ENCODE measurements at places on chromosomes 5 and 9. TPM values are rescaled to one million over a fixed set of nuclear protein-coding genes. Genes with fewer than 3 reads are reported as not detected.

The ENG gene
- total RNA-seq: 0.51 TPM

- no peak for DNase-seq
- H3K4me1 ChIP-seq: no peaks in the 10 kb centered on the region
- no peaks in the 10 kb centered on the region for H3K36me3 ChIP-seq
- no peak overlapping the region for H3K4me3 ChIP-seq
Observed at GRCh38 chr5:137834498-137835049, 33.1 kb upstream of the MYOT start.

The SPINK6 gene
- not detected for total RNA-seq

The FSTL4 gene
- total RNA-seq: not detected

The IRGM gene
- not detected for total RNA-seq

- H3K27me3 ChIP-seq: no peaks in the 10 kb centered on the region
- no peaks in the 10 kb centered on the region for H3K36me3 ChIP-seq
- no peak overlapping the region for H3K27ac ChIP-seq
- DNase-seq: no peak
- H3K4me1 ChIP-seq: no peaks in the 10 kb centered on the region
Observed at GRCh38 chr5:161273410-161273809, 273.1 kb downstream of the GABRB2 start.

The HARS1 gene
- 75.2 TPM for total RNA-seq

DNA sequence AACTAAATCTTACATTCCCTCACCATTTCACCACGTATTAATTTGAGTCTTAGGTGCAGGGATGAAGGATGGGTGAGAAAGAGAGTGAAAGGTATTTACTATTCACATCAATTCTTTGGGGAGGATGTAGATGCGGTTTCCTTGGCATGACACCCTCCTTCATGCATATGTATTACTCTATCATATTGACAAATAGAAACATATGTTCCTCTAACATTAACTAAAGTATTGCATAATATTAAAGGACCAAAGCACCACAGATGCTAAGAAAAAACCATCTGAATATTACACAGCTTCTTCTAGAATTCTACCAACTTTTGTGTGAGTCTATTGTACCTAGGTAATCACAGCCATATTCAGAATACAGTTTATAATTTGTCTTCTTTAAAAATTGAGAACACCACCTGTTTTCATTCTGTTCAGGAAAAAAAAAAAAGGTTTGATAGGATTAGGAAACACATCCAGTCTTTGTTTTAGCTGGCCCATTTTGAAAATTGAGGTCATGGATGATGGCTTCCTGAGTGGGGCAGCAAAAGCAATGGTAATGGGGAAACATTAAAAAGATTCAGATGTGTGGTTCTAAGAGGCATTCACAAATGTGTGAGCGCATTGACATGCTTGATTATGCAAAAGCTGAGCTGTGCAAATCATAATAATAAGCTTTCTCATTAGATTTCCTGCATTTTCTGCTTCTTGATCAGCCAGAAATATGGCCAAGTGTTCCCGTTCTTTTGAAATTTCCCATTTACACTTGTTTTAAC is 1011.5 kb upstream of the NUDT12 start:
- H3K27ac ChIP-seq: no peak overlapping the region
- H3K27me3 ChIP-seq: no peaks in the 10 kb centered on the region

The SLC6A18 gene
- total RNA-seq: not detected

GRCh38 chr5:174706997-174707572 is 17.3 kb upstream of the MSX2 start:
- DNase-seq: no peak
- H3K4me1 ChIP-seq: no peaks in the 10 kb centered on the region
- no peak overlapping the region for H3K27ac ChIP-seq
- no peak overlapping the region for H3K4me3 ChIP-seq
- no peaks in the 10 kb centered on the region for H3K36me3 ChIP-seq
- peaks cover 32% of the 10 kb centered on the region for H3K27me3 ChIP-seq

The SWI5 gene
- 77.3 TPM for total RNA-seq

The ORM2 gene
- 0.98 TPM for total RNA-seq

DNA sequence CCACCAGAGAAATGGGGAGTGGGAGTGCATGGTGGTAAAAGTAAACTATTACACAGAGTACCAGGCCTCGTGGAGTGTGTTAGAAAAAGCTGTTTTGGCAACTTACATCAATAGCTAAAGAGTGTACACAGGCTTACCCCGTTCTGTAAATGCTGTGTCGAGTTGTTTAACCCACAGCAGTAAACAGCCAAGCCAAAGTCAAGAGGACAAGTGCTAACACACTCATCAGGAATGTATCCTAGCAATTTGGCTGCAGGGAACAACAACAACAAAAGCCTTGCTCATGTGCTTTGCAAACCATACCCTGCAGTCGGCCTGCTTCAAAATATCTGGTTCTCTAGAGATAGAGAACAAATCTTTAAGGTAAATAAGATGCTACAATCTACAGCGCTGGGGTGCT is 15.9 kb downstream of the DAP start:
- H3K4me3 ChIP-seq: no peak overlapping the region
- no peaks in the 10 kb centered on the region for H3K27me3 ChIP-seq
- peaks cover 98% of the 10 kb centered on the region for H3K36me3 ChIP-seq
- no peaks in the 10 kb centered on the region for H3K4me1 ChIP-seq

GRCh38 chr5:5298068-5298633 is 124.3 kb upstream of the ICE1 start:
- no peak overlapping the region for H3K4me3 ChIP-seq
- no peak overlapping the region for H3K27ac ChIP-seq
- peaks cover 9% of the 10 kb centered on the region for H3K27me3 ChIP-seq
- H3K4me1 ChIP-seq: no peaks in the 10 kb centered on the region

DNA sequence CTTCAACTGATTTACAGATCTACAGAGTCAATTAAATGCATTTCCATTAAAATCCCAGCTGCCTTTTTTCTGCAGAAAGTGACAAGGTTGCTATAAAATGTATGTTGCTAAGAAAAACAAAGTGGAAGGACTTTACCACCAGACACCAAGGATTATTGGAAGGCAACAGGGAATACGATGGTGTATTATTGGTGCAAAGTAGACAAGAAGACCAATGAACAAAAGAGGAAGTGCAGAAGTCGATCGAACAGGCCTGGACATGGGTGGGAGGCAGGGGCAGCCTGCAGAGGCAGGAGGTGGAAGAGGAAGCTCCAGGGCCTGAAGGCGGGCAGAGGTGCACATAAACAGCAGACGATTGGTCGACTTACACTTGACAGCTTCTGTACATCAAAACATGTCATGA is 10.6 kb upstream of the SLC6A19 start:
- H3K36me3 ChIP-seq: no peaks in the 10 kb centered on the region
- DNase-seq: no peak
- no peaks in the 10 kb centered on the region for H3K27me3 ChIP-seq
- no peak overlapping the region for H3K4me3 ChIP-seq
- H3K4me1 ChIP-seq: peaks cover 59% of the 10 kb centered on the region

DNA sequence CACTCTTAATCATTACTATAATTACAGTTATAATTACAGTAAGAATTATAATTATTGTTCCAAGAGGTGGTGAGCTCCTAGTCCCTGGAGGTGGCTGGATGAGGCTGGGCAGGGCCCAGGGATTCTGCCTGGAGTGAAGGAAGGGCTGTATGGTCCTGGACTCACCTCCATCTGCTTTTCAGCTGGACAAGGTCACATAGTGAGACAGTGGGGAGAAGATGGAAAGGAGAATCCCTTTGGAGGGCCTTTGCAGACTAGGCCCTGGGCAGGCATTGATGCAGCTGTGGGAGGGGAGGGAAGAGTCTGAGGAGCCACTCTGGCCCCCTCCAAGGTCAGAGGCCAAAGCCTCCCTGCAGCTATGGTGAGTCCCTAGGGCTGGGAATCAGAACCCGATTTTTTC is 125.4 kb downstream of the RGS3 start:
- H3K4me3 ChIP-seq: no peak overlapping the region
- no peaks in the 10 kb centered on the region for H3K36me3 ChIP-seq
- no peak overlapping the region for H3K27ac ChIP-seq
- no peaks in the 10 kb centered on the region for H3K27me3 ChIP-seq
- H3K4me1 ChIP-seq: no peaks in the 10 kb centered on the region
- no peak for DNase-seq

- H3K4me3 ChIP-seq: no peak overlapping the region
- H3K4me1 ChIP-seq: no peaks in the 10 kb centered on the region
- DNase-seq: no peak
- no peaks in the 10 kb centered on the region for H3K27me3 ChIP-seq
- no peaks in the 10 kb centered on the region for H3K36me3 ChIP-seq
Observed at GRCh38 chr5:133635051-133635450, 22.7 kb upstream of the FSTL4 start.

All from K562 (cell line).